ENCODE measurements at places on chromosomes 4 and X.

DNA sequence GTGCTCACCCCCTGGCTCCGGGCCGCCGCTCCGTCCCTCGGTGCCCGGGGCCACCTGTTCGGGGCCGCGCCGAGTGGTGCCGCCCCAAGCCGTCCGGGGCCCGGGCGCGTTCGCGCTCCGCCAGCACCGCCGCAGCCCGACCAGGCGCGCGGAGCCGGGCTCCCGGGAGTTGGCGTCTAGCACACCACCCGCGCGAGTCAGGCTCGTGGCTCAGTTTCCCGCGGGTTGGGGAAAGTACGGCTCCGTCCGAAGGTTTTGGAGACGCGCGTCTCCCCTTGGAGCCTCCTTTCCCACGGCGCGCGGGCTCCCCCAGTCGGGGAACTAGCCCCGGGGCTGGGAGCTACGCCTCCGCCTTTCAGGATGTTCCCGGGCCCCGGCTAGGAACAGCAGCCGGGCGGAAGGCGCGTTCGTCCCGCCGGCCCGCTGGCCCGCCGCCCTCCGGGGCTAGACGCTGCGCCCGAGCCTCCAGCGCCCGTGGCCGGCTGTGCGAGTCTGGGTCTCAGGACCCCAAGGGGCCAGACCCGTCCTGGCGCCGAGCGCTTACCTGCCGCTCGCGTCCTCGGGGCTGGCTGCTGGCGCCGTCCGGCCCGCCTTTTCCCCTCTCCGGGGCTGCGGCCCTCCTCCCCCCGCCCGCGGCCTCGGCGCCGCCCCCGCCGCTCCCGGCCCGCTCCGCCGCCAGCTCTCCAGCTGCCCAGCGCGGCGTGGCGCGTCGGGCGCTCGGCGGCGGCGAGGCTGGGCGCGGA is at the start of gene ADGRG2:
Gene ADGRG2, minus strand, starts transcription at position 571 of the 743 bp plus-strand sequence. CDS start 53,634 bp downstream, outside the sequence.
- DNase-seq = no peak

- no peak for DNase-seq
These were observed 49.9 kb upstream of the HELT start for GRCh38 chr4:184968366-184968765.

GRCh38 chr4:147787204-147787603 is 55.3 kb downstream of the ARHGAP10 start:
- peak; percentile 32 for DNase-seq

- DNase-seq = no peak
These were observed 103.6 kb downstream of the RTL3 start for GRCh38 chrX:78555401-78555980.

DNA sequence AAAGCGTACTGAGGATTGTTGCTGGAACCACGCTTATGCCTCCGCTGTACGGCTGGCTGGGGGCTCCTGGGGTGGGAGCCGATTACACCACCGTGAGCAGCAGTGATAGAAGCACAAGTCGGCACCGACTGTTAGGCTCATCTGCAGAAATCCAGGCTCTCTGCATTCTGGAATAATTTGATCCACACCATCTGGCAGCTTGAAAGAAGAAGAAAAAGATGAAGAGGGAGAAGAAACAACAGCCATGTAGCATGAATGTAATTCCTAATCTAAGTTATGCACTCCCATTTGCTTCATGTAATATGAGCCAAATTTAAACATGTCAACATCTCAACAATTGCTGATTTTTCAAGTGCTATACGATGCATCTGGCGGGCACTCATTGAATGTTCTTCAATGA is 84.6 kb upstream of the DHX15 start:
- DNase-seq = no peak

- DNase-seq = no peak
These were observed 33.2 kb upstream of the BMP15 start for GRCh38 chrX:50877310-50877709.

GRCh38 chr4:150242820-150243458 is 164.7 kb downstream of the DCLK2 start:
- no peak for DNase-seq

DNA sequence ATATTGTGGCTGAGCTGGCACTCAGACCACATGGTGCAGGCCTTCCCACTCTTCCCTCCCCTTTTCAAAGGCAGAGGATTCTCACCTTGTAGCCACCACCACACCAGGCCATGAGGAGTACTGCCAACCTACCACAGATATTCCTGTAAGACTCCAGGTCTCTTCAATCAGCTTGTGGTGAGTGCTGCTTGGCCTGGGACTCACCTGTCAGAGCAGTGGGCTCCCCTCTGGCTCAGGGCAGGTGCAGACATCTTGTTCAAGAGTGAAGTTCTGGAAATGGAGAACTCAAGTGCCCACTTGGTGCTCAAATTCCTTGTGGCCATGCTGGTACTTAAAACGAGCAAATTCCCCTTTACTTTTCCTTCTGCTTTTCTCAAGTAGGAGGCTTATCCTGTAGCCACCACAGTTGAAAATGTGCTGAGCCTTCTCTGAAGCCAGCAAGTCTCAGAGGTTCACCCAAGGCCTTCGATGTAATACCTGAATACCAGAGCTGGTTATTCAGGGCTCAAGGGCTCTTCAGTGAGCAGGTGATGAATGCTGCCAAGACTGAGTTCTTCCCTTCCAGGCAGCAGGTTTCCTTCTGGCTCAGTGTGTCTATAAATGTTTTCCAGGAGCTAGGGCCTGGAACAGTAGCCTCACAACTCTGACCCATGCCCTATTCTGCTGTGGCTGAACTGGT is 212.9 kb downstream of the TEX13C start:
- no peak for DNase-seq

- no peak for DNase-seq
These were observed 69.0 kb downstream of the ATOH1 start for GRCh38 chr4:93897559-93897958.

DNA sequence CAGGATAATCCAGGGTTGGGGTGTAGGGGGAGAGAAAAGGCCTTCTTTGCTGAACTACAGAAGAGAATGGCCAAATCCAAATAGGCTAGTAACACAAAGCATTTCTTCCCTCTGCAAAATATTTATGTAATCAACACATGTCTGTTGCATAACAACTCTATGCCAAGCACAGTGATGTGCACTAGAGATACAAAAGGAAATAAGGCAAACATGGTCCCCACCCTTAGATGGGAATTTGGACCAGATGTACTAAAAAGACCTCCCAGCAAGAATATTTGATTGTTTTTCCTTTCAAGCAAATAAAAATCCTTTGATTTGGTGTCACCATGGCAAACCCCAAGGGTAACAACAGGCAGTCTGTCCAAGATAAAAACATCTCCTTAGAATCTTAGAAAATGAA is 177.6 kb upstream of the FGF13 start:
- DNase-seq = no peak

DNA sequence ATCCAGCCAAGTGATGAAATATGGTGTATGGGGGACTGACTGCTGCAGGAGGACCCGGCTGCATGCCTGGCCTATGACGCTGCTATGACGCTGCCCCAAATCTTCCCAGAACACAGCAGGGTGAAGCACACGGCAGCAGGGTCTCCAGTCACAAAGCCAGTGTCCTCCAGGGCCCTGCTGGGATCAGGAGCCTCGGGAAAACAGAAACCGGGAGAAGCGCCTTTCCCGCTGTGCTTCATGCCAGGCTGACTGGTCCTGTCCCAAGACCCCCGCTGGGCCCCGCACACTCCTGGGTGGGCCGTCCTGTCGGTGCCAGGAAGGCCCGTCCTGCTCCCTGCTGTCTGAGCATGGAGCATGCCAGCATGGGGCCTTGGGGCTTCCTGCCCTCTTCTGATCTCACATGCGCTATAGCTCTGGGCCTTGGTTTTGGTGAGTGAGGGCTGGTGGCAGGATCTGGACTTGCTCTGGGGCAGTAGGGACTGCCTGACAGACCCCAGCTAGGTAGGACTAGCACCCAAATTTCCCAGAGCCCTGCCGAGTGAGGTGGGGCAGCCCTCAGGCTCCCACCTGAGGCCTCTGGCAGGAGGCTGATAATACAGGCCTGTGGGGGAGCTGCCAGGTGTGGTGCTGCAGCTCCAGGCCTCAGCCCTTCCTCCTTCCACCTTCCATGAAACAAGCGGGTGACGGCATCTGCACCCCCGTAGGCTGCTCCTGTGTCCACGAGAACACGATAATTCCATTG is 64.0 kb downstream of the ACOX3 start:
- no peak for DNase-seq

DNA sequence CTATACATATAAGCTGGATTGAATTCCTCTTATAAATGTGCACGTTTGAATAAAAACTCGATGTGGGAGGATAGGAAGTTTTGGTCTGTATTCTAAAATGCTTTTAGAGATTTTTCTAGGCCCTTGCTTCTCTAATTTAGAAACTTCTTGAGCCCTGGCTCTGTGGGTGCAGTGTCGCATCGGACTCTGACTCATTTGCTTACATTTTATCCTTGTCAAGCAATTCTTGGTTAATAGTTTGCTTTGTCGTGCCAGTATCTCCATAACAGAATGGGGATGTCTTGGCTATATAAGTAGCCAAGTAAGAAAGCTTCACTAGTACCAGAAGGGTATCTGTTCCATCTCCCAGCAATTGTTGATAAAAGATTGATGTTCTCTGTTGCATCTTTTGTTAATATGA is 10.7 kb downstream of the SGMS2 start:
- no peak for DNase-seq

DNA sequence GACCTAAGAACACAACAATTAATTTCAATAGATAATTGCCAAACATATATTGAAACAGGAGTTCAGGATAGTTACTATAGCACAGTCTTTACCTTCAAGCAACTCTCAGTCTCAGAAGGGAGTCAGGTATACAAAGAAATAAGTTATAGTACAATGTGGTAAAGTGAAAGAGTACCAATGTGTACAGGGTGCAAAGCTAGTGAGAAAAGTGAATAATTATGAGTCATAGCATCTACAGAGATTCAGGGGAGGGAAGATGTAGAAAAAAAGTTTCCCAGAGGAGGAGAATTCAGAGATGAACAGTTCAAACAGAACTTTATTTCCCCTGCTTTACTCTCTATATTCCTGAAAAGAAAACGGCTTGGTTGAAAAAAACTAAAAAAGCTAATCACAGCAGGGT is 22.7 kb upstream of the DKK2 start:
- no peak for DNase-seq

- DNase-seq = no peak
These were observed 83.6 kb downstream of the RELL1 start for GRCh38 chr4:37602454-37603069.
